ENCODE measurements at places on chromosomes 2 and 18.

- no peak for DNase-seq
Observed at GRCh38 chr2:156511803-156512202, 75.6 kb downstream of the GPD2 start.

GRCh38 chr18:39062426-39062825, 1496.8 kb upstream of the CELF4 start:
- no peak for DNase-seq

GRCh38 chr2:205270689-205271088, 411.6 kb upstream of the NRP2 start:
- DNase-seq = no peak

- no peak for DNase-seq
Observed at GRCh38 chr18:77876319-77876865, 626.7 kb downstream of the GALR1 start.

- no peak for DNase-seq
Observed at GRCh38 chr2:43194121-43194869, 32.1 kb downstream of the ZFP36L2 start.

- DNase-seq = no peak
Observed at GRCh38 chr2:70680735-70681134, 87.3 kb downstream of the ADD2 start.

- no peak for DNase-seq
Observed at GRCh38 chr2:168089200-168089599, 158.2 kb downstream of the STK39 start.

DNA sequence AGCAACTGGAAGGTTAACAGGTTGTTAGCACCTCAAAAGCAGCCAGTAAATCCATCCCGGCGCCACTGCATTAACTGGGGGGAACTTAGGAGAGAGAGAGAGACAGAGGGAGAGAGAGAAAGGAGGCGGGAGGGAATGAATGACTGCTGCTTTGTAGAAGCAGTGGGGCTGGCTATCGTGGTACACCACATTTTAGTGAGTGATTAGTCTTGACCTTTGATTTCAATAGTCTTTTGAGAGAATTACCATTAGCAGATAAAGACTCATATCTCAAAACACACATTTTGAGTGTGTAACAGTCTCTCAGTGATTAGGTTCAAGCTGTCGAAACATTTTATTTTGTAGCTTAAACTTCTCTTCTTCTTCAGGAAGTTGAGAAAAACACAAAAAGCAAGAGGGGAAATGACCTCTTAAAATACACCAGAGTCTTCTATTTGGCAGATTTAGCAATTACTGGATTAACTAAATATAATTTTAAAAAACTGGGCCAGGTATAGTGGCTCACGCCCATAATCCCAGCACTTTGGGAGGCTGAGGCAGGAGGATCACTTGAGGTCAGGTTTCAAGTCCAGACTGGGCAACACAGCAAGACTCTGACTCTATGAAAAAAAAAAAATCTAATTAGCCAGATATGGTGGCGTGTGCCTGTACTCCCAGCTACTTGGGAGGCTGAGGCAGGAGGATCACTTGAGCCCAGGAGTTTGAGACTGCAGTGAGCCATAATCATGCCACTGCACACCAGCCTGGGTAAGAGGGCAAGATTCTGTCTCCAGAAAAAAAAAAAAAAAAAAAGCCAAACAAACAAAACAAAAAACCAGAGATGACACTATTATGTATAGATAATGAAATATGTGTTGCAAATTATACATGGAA, 22.0 kb upstream of the PNO1 start:
- no peak for DNase-seq
